Mesenteric fat pad (tissue), 1 donor: ENCODE measurements at places on chromosomes 16 and 17.
A peak's percentile ranks its signal among the peaks of the same experiment; 100 is the strongest.

DNA sequence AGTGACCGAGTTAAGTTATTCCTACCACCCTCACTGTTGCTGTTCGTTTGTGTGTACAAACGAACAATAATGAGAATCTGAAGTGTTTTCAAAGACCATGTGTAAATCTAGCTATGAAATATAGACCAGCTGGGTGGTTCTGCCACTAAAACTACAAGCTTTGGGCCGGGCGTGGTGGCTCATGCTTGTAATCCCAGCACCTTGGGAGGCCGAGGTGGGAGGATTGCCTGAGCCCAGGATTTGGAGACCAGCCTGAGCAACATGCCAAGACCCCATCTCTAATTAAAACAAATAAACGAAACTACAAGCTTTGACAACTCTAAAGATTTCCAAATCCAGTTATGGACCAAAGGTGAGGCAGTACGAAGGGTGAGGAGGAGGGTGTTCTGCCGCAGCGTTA is 973 bp downstream of the RECQL5 start:
- DNase-seq: no peak

- DNase-seq: no peak
These were observed 11.8 kb upstream of the CLTC start for GRCh38 chr17:59607817-59608403.

DNA sequence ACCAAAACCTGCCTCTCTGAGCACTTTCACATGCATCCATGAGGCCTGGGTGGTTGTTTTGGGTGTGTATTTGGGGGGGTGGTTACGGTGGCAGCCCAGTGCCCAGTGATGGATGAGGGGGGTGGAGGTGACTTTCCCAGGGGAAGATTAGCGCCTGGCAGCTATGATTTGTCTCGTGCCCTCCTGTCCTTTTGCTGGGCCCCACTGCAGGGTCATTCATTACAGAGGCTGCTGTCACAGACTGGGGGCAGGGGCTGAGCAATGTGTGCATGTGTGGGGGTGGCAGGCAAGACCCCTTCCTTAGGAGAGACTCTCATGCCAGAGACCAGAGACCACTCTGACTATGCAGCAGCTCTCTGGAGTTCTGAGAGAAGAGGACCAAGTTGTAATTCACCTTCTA is 93.7 kb downstream of the MRM1 start:
- DNase-seq: no peak

- no peak for DNase-seq
These were observed 346.0 kb downstream of the GRIN2A start for GRCh38 chr16:9836118-9836736.

GRCh38 chr16:48628359-48628985 is 18.5 kb upstream of the N4BP1 start:
- peak; percentile 39 for DNase-seq

- no peak for DNase-seq
These were observed 22.5 kb downstream of the BANP start for GRCh38 chr16:87973717-87974116.

- no peak for DNase-seq
These were observed 20.6 kb downstream of the MYL4 start for GRCh38 chr17:47229535-47230443.

- DNase-seq: no peak
These were observed 8.9 kb upstream of the SLC5A11 start for GRCh38 chr16:24836836-24837235.

DNA sequence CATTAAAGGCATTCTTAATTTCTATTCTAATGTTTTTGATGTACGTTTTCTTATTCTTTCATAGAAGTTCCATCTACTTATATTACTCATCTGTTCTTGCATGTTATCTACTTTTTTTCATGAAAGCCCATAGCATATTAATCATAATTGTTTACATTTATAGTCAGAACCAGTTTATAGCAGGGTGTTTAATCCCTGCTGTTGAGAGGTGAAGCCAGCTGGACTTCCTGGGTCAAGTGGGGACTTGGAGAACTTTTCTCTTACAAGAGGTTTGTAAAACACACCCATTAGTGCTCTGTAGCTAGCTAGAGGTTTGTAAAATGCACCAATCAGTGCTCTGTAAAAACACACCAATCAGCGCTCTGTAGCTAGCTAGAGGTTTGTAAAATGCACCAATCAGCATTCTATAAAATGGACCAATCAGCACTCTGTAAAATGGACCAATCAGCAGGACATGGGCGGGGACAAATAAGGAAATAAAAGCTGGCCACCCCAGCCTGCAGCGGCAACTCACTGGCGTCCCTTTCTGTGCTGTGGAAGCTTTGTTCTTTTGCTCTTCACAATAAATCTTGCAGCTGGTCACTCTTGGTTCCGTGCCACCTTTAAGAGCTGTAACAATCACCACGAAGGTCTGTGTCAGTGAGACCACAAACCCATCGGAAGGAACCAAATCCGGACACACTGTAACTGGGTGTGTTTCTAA is 120.6 kb downstream of the TANC2 start:
- no peak for DNase-seq

GRCh38 chr16:90019543-90020259 is 445 bp upstream of the DBNDD1 start:
- DNase-seq: no peak

DNA sequence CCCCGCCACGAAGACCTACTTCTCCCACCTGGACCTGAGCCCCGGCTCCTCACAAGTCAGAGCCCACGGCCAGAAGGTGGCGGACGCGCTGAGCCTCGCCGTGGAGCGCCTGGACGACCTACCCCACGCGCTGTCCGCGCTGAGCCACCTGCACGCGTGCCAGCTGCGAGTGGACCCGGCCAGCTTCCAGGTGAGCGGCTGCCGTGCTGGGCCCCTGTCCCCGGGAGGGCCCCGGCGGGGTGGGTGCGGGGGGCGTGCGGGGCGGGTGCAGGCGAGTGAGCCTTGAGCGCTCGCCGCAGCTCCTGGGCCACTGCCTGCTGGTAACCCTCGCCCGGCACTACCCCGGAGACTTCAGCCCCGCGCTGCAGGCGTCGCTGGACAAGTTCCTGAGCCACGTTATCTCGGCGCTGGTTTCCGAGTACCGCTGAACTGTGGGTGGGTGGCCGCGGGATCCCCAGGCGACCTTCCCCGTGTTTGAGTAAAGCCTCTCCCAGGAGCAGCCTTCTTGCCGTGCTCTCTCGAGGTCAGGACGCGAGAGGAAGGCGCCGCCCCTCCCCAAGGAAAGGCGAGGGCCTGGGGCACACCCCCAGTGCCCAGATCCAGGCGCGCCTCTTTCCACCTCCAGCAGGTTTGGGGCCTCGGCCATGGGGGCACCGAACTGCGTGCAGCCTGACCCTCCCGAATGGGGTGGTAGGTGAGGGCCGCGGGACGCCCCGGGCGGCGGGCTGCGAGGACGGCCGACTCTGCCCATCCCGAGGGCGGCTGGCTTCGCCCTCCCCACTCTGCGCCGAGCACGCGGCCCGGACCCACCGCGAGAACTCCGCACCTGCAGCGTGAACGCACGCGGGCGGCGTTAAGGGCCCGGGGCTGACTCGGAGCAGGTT is 664 bp downstream of the HBQ1 start:
- DNase-seq: peak; percentile 93

DNA sequence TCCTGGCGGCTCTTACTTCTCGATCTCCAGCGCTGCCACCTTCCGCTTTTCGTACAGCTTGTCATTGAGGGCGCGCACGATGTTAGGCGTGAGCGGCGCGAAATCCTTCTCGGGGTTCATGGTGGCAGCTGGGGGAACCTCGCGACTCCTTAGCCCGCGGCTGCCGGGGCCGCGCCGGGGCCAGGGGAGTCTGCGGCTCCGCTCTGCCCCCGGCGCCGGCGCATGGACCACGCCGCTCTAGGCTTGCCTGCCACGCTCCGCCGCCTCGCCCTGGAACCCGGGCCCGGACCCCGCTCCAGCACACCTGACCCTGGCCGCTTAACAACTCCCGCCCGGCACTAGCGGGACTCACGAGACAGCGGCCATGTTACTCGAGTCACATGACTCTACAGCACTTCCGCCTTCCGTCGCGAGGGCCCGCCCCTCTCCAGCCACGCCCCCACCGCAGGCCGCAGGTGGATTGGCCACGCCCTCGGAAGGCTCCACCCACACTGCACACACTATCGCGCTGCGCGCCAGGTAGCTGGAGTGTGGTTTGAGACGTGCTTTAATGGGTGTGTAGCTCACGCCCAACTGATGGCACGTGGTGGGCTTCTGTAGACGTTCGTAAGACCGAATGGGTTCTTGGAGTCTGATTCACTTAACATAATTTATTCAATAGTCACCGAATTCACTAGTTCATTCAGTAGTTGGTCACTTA is at the start of gene VAC14:
Gene VAC14, minus strand, starts transcription at position 378 of the 700 bp plus-strand sequence. Its CDS starts 258 bp downstream, at position 120.
- peak; percentile 95 for DNase-seq

DNA sequence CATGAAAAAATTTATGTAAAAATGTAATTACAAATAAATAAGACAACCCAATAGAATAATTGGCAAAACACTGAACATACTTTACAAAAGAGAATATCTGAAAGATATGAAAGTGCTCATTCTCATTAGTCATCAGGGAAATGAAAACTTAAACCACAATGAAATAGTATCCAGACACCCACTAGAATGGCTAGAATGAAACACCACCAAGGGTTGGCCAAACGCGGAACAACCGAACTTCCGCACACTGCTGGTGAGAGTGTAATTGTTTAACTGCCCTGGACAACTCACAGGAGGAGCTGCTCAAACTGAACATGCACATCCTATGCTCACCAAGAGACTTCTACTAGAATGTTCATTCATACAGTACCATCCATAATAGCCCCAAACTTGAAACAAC is 5.8 kb upstream of the ZDHHC7 start:
- no peak for DNase-seq

DNA sequence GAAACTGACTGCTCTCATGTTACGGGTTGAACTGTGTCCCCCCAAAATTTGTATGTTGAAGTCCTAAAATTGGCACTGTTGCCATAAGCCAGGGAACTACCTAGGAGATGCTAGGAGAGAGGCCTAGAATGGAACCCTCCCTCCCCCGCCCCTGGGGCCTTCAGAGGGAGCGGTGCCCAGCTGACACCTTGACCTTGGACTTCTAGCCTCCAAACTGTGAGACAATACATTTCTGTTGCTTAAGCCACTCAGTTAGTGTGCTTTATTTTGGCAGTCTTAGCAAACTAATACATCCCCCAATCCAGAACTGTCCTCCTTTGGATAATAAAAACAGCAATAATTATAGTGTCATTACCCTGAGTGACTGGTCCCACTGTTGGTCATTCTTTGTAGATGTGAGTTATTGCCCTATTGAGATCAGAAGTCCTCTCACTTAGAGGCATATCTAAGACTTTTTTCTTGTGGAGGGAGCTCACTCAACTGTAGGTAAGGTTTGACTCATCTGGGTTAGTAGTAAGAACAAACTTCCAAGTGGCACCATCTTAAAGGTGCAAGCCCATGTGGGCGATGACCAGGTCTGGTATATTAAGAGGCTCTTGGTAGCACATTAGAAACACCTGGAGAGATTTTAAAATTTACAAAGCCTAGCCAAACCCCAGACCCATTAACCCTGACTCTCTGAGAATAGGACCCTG is 93.0 kb upstream of the HLF start:
- DNase-seq: no peak

- DNase-seq: no peak
These were observed 16.6 kb downstream of the FAM83G start for GRCh38 chr17:18987862-18988545.

DNA sequence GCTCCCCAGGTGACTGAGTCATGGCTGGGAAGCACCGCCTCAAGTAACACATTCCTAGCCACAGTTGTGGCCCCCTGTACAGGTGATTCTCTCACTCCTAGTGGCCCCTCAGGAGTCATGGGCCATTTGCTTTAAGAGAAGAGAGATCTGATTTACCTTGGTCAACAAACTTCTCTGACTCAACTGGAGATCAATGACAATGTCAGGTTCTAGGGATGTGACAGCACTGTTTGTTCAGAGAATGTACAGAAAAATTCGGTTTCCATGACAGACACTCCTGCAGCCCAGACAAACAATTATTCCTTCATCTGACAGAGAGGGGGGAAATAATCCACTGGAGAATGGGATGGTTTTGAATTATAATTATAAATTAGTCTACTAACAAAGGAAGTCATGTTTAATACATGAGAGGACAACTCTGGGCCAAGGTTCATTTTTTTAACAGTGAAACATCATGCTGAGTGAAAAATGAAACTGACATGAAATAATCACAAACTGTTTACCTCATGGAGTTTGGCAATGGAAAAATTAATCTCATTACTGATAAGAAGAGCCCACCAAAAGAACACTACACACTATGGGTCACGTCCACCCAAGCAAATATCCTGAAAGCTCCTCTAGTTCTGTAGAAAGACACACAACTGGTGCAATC is 9.7 kb downstream of the ERN1 start:
- DNase-seq: no peak

GRCh38 chr16:70418274-70418992 is 20.5 kb downstream of the ST3GAL2 start:
- no peak for DNase-seq

DNA sequence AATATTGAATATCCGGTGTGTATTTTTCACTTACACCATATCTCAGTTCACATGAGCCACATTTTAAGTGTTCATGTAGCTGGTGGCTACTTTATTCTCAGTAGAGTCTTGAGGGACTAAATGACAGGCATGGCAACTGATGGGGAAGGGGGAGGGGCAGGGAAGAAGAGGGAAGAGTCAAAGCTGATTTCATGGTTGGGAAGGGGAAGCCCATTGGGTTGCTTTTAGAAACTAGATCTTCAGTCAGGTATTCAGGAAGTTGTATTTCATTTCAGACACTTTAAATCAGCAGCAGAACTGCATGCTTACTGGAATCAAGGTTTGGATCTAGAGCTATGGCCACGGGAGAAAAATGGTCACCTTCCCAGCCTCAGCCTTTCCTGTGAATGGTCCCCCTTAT is 2.9 kb upstream of the WIPI1 start:
- no peak for DNase-seq

- no peak for DNase-seq
These were observed 97.0 kb upstream of the C16orf82 start for GRCh38 chr16:26969589-26970231.
